ENCODE measurements at places on chromosomes 16 and 17.

GRCh38 chr16:78829280-78829679, 729.8 kb downstream of the WWOX start:
- no peak for DNase-seq

DNA sequence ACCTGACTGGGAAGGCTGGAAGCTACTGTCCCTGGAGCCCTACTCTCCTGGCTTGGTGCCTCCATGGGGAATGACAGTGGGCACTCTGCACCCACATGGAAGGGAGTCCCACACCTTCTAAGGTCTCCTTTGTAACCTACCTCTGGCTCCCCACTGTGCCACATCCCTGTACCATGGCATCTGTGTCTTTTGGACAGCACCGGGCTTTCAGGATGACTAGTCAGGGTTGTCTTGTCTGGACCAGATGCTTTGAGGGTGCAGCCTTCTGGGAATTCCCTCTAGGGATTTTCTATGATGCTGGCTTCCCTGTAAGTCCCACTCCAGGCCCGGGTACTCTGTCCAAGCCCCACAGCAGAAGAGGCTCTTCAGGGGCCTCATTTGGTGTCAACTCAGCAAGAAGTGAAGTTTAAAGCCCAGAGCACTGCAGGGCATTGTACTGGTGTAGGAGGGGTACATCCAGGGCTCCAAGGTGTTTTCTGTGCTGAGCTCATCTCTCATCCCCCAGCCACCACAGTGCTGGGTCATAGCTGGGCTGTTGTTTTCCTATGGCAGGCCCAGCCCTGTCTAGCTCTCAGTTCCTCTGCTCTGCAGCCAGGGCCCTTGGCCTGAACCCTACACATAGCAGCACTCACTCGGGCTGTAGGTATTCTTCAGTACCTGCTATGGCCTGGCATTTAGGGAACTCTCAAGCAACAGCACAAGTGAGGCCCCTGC, 255.3 kb downstream of the CPPED1 start:
- no peak for DNase-seq

GRCh38 chr17:60501589-60501988, 24.5 kb downstream of the APPBP2 start:
- DNase-seq: no peak

- DNase-seq: no peak
These were observed 16.2 kb upstream of the KPNA2 start for GRCh38 chr17:68019336-68019674.

- DNase-seq: no peak
These were observed 16.3 kb upstream of the AURKB start for GRCh38 chr17:8226536-8227237.

- no peak for DNase-seq
These were observed 680 bp upstream of the CCL15 start for GRCh38 chr17:36001862-36002603.

DNA sequence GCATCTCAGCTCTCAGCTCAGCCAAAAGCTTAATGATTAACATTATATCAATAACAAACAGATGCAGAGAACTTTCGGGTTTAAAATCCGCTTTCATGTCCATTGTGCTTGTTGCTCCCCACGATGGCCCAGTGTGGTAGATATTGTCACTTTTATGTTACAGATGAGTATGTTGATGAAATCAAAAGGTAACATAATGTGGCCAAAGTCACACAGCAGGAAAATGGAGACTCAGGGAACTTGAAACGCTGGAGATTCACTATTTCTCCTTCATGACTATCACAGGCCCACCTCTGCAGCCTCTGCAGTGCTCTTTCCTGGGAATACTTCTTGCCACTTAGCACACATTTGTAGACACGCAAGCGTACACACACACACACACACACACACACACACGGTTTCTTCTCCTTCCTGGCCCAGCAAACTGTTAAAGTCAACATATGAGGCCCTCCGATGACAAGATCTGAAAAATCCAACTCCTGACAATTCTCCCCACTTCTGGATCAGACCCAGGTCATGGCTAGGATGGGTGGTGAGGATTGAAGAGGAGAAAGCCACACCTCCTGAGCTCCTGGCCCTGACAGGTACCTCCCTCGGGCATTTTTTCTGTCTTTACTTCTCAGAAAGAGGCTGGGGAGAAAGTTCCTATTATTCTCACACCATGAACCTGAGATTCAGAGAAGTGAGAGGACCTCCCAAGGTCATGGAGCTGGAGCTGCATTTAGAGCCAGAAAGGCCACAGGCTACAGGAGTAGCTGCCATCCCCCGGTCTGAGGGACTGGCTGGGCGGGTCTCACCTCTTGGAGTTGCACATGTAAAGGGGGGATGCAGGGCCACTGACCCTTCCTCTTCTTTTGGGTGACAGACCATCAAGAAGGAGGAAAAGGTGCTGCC, 9.7 kb downstream of the DRC7 start:
- no peak for DNase-seq

DNA sequence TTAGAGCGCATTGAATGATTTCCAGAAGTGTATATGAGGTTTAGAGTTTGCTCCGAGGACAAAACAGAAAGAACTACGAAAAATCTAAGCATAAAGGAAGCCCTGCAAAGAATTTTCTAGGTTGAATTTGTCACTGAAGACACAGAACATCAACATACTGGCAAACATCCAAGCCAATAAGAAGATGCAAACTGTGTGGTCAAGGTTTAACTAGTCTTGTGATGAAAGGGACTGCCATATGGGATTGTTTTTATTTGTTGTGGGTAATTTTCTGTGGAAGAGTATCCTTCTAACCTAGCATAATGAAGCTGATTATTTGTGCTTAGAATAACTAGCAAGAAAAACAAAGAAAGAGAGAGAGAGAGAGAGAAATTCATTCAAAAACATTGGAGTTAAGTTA, 492.0 kb upstream of the ERCC4 start:
- DNase-seq: no peak

- no peak for DNase-seq
These were observed 304.4 kb upstream of the AXIN2 start for GRCh38 chr17:65865715-65866425.

GRCh38 chr16:81880816-81881215, 101.7 kb downstream of the PLCG2 start:
- no peak for DNase-seq

GRCh38 chr16:29816694-29817441, 916 bp downstream of the PAGR1 start:
- DNase-seq: no peak

DNA sequence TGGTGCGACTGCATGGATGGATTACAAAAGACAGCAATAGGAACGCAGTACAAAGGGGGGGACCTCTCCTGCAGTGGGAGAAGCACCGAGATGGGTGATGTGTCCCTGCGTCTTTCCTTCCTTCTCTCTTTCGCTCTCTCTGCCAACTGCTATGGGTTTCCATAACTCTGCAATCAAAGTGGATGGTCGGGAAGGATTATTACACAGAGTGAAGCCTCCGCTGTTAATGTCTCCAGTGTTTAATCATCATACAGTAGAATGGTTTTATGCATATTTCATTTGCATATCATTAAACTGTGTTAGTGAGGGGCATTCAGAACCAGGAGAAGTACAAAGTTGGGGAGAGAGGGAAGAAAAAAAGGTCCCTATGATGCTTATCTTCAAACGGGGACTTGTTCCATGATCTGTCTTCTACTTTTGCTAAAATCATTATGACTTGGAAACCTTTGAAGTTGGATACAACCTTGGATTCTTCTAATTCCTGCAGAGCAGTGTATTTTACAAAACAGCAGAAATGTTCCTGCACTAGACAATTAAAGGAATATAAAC, 255.9 kb upstream of the PMFBP1 start:
- DNase-seq: no peak

DNA sequence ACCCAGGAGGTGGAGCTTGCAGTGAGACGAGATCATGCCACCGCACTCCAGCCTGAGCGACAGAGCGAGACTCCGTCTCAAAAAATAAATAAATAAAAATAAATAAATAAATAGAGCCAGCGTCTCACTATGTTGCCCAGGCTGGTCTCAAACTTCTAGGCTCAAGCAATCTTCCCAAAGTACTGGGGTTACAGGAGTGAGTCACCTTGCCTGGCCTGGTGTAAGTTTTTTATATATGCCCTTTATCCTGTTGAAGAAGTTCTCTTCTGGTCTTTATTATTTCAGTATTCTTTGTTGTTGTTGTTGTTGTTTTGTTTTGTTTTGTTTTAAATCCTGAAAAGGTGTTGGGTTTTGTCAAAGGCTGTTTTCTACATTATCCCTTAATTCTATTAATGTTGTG, 30.1 kb upstream of the ABCC1 start:
- DNase-seq: no peak

DNA sequence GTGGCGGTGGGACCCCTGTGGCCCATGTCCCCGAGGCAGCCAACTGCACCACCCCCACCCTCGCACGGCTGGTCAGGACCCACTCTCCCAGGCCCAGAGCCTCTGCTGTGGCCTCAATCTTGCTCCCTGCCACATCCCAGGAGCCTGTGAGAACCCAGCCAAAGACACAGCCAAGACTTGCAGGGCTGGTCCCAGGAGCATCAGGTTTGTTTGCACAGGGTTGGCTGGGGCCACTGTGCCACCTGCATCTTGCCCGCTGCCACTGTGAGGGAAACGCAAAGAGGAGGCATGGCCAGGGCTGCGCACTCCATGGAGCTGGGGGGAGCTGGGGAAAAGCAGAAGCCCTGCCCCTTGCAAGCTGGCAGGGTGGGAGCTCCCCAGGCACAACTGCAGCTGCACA, 92.5 kb downstream of the SSH2 start:
- DNase-seq: no peak

- no peak for DNase-seq
These were observed 116.8 kb downstream of the WWOX start for GRCh38 chr16:78216166-78216745.
